Testis (tissue), 5 donors: ENCODE measurements at places on chromosomes 13 and 19. TPM values are rescaled to one million over a fixed set of nuclear protein-coding genes. Genes with fewer than 3 reads are reported as not detected.

- DNase-seq, result peak; percentile 74
Measured at GRCh38 chr19:16066611-16067104, 9.6 kb upstream of the TPM4 start.

DNA sequence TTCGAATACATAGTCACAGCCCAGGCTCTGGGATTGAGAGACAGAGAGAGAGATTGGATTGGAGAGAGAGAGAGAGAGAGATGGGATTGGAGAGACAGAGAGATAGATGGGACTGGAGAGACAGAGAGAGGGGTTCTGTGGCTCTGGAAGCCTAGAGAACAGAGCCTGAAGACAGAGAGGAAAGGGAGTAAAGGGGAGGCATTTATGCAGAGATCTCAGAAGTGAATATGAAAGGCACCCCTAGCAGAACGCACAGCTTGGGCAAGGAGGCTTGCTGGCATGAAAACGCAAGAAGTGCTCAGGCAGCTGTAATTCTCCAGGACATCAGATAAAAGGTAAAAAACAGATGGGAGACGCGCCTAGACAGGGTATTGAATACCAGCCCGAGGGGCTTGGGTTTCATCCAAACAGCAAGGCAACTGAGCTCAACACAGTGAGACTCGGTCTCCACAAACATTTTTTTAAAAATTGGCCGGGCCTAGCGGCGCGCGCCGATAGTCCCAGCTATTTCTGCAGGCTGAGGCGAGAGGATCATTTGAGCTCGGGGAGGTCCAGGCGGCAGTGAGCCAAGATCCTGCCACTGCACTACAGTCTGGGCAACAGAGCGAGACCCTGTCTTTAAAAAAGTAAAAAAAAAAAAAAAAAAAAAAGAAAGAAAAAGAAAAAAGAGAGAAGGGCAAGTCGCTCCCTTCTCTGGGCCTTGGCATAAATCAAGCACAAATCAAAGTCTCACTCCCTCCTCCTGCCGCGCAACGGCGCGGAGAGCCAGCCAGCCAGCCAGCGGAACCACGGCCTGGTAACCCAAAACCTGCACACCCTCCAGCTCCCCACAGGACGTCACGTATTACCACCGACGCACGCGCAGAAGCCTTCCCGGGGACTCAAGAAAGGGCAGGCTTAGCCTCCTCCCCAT lies 774 bp upstream of the PPP2R1A start:
- no peak for DNase-seq

Gene CEACAM20
- total RNA-seq, result 0.87 TPM

DNA sequence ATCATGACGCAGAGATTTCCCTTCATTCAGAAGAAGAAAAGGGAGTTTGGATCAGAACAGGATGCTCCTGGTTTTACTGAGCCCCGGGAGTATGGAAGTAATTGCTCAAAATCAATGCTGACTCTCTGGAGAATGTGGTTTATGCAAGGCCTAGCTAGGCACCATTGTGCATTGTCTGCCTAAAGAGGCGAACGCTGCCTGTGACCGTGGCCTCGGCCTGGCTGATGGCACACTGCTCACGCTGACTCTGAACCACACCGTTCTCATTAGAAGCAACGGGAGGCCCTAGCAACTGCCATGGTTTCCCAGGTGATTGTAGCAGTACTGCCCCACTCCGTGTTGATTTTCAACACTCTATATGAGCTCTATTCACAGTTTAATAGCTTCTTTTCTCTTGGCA lies 41.7 kb upstream of the UBL3 start:
- DNase-seq, result no peak

Gene SLITRK6
- 1.1 TPM for total RNA-seq

Gene SELENOW
- total RNA-seq, result 194 TPM

GRCh38 chr19:9818175-9818733 lies 625 bp downstream of the FBXL12 start:
- DNase-seq, result no peak

GRCh38 chr19:5578097-5578846 lies 10.5 kb upstream of the TINCR start:
- peak; percentile 82 for DNase-seq

Gene COPE
- total RNA-seq, result 692 TPM

DNA sequence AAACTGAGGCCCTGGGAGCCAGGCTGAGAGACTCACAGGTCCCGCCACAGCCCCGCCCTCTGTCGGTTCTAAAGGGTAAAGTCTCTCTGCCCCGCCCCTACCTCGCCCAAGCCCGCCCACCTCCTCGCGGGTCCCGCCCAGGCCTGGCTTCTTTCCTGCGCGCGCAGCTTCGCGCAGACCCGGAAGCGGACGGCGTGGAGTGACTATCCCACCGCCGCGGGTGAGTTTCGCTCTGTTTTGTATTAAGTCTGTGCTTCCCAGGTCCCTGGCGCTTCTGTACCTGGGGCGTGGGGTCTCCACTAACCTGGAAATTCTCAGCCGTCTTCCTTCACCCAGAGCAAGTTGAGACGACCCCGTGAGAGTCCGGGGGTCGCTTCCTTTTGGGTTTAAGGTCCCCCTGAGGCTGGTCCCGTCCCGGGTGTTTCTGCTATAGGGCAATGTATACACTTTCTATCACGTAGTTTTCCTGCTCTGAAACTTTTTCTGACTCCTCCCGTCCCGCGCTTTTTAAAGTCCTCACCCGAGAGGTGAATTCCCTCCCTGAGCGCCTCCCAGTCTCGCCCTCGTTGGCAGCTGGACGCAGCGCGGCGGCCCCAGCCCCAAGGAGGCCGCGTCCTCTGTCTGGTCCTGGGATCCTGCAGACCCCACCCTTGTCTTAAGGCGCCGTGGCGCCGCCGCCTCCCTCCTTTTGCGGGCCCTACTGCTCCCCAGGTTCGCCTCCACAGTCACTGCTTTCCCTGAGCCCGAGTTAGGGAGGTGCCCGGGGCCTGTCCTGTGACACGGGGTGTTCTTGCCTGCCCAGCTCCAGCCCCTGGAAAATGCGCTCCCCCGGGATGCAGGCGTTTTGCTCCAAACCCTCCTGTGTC lies at the start of gene ZNF765:
ZNF765 (plus strand) TSS at position 176 of the 866 bp plus-strand sequence. CDS start 2,867 bp downstream, outside the sequence.
- DNase-seq, result peak; percentile 98

GRCh38 chr13:45627656-45628055 lies 12.1 kb upstream of the ERICH6B start:
- DNase-seq, result no peak

- DNase-seq, result no peak
Measured at GRCh38 chr19:1284293-1284978, 1.2 kb upstream of the EFNA2 start.

Gene ZNF793
- 33.5 TPM for total RNA-seq

DNA sequence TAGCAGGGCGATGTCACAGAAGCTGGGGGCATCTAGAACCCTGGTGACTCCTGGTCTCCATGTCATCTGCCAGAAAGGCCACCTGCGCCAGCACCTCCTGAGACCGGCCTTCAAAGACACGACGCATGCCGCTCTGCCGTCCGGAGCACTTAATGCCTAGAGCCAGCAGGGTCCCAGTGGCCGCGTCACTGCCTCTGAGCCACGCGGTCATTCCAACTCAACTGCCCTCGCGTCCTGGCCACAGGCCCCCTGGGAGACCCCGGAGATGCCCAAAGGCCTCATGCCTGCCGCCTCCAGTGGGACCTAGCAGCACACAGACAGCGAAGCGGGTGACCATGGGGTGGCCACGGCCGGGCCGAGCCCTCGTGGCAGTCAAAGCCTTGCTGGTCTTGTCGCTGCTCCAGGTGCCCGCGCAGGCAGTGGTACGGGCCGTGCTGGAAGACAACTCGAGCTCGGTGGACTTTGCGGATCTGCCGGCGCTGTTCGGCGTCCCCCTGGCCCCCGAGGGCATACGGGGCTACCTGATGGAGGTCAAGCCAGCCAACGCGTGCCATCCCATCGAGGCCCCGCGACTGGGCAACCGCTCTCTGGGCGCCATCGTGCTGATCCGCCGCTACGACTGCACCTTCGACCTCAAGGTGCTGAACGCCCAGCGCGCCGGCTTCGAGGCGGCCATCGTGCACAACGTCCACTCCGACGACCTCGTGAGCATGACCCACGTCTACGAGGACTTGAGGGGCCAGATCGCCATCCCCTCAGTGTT lies at the start of gene ZNRF4:
ZNRF4 (plus strand) TSS at position 51 of the 763 bp plus-strand sequence; CDS start at position 126, 75 bp downstream.
- DNase-seq, result no peak

DNA sequence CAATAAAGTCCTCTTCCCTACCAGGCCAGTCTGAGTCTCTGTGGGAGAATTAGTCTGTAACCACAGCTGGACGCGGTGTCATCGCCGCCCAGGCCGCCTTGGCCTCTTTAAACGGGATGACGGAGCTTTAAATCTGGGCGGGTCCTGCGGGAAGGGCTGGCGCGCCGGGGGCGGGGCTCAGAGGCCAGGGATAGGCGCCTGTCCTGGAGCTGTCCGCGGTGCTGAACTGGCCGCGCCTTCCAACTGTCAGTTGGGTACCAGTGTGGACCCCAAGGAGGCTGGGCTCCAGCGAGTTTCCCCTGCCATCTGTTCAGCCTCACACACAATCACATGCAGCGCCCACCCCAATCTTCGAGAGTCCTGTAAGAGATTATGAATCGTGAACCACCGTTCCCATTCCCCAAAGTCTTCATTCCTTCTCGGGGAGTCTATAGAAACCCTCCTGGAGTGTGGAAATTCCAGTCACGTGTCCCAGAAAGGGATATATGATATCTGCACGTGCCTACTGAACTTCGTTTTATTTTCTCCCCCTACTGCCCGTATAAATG lies 11.5 kb downstream of the APLP1 start:
- DNase-seq, result peak; percentile 94

Gene SYCN
- total RNA-seq, result 98.0 TPM

DNA sequence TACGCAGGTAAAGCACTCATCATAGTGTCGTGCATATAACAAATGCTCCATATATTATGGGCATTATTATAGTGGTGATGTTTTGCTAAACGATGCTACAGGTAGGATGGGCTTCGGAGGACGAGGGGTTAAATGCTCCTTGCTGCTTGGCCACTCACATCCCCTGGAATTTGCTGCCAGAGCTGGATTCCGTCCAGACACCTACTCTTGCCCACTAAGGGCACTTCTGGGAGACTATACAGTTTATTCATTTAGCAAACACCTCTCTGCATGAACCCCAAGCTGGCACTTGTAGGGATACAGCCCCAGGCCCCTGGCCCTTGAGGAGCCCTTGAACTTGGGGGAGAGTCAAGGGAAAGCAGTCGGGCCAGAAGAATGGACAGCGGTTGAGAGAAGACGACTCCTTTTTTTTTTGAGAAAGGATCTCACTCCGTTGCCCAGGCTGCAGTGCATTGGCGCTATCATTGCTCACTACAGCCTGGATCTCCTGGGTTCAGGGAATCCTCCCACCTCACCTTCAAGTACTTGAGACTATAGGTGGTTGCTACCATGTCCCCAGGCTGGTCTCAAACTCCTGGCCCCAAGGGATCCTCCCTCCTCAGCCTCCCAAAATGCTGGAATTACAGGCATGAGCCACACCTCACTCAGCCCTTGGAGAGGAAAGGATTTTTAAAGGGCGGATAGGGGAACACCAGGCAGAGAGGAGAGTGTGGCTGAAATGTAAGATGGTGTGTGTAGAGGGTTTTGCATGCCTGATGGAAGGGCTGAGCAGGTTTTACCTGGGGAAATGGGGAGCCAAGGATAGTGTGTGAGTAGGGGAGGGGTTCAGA lies 1.1 kb upstream of the MRPL34 start:
- no peak for DNase-seq

GRCh38 chr13:37475151-37475550 lies 123.4 kb downstream of the POSTN start:
- DNase-seq, result no peak

Gene CLDND2
- total RNA-seq, result 10.0 TPM

- DNase-seq, result no peak
Measured at GRCh38 chr13:52085421-52085820, 43.5 kb downstream of the NEK5 start.

Gene ATG4D
- 80.5 TPM for total RNA-seq

GRCh38 chr13:40384976-40385857 lies 281.2 kb downstream of the FOXO1 start:
- DNase-seq, result no peak

Gene ZNF121
- total RNA-seq, result 20.8 TPM

Gene RAB3A
- 2.8 TPM for total RNA-seq

Gene SGTA
- 100 TPM for total RNA-seq

DNA sequence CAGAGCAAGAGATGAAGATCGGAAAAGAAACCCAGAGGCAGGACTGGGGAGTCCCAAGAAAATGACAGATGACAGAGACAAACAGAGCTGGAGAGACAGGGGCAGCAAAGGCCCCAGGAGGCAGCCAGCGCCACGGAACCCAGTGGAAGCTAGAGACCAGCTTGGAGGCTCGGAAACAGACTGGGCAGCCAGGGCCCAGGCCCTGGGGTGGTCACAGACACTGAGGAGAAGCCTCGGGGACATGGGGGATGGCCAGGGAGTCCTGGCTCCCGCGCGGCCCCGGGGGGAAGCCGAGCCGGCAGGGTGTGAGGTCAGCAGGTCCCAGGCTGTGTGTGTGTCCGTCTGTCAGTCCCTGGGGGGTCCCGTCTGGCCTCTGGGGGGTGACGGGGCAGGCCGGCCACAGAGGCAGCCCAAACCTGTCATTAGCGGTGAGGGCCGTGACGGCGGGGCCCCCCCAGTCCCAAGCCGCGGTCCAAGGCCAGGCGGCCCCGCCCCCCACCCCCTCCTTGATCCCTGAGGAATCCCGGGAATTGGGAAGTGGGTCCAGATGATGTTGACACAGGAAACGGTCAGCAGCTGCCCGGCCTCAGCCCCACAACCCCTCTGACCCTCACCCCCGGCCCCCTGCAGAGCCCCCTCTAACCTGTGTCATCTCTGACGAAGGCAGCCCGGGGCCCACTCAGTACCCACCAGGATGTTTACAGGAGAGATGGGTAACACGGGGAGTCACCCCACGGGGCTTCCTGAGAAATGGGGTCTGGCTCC lies 2.5 kb upstream of the TMEM190 start:
- DNase-seq, result no peak

Gene VAV1
- 4.5 TPM for total RNA-seq

GRCh38 chr19:47036097-47036651 lies 12.2 kb downstream of the TMEM160 start:
- no peak for DNase-seq

Gene RGL3
- 3.1 TPM for total RNA-seq

DNA sequence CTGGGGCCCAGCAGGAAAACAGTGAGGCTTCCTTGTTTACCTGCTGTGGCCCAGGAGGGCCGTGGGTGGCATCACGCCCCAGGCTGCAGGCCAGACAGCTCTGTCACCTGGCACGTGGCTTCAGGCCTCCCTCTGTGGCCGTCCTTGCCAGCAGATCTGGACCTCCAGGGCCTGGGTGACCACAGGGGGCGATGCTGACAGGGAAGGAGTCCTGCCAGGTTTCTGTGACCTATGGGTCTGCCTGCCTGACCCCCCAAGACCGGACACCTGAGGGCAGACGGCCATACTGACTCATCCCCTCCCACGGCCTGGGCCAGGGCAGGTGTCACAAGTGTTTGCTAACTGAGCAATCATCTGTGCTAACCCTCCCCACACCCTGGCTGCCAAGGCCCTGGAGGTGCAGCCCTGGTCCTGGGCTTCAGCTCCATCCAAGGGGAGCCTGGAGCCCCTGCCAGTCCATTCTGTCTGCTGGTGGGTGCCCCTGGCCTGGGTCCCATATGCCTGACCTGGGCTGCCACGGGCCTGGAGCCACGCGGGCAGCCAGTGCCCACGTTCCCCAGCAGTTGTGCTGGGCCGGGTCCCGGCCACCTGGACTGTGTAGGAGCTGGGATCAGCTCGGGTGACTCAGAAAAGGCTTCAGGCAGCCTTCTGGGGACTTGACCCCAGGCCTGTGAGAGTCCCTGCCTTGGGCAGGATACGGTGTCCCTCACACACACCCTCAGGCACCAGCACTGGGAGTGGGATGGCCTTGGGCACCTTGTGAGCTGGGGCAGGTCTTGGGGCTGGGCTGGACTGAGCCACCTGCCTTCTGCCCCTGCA lies 3.7 kb downstream of the CDC34 start:
- no peak for DNase-seq

- no peak for DNase-seq
Measured at GRCh38 chr13:48231933-48232332, 1.1 kb upstream of the ITM2B start.

Gene RTBDN
- total RNA-seq, result 5.1 TPM
